ENCODE measurements at places on chromosomes 6 and 20.

- no peak for DNase-seq
Observed at GRCh38 chr6:113018351-113019151, 671.4 kb downstream of the RFPL4B start.

DNA sequence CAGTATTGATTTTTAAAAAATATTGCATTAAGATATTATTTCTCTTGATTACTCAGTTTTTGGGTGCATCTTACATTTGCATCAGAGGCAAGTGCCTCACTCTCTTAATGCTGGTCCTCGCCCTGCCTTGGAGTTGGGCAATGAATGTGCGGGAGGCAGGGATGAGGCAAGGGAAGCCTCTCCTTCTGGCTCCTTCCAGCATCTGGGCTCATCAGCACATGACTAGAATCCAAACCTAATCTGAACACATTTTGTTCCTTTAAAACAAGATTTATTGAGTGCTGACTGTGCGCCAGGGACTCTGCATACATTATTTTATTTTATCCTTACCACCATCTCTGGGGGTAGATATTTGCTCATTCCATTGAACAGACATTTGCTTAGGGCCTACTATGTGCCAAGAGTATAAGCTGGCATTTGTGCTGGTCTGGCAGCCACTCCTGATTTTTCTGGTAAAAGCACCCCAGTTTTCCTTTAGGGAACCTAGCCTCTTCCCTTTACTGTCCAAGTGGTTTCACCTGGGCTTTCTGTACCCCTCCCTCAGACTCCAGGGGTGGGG is 71.9 kb upstream of the ZNFX1 start:
- DNase-seq: no peak

GRCh38 chr20:57814529-57814928 is 104.7 kb upstream of the PMEPA1 start:
- DNase-seq: no peak

DNA sequence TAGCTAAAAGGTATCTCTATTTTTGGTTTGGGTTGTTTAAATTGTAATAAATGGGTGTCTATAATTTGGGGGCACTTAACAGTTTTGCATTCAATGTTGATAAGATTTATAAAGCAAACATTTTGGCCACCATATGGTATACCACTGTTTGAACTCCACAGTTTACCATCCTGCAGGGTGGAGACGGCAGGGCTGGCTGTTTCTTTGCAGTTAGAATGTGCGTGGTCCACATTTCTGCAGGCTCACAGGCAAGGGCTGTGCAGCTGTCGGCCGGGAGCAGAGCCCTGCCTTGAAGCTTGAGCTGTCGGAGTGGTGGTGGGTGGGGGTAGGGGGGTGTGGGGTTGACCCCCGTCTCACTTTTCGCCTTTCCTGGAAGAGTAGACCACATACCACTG is 135.9 kb downstream of the CDH4 start:
- no peak for DNase-seq

GRCh38 chr6:112113918-112114317 is 26.5 kb downstream of the FAM229B start:
- DNase-seq: no peak

- no peak for DNase-seq
Observed at GRCh38 chr20:11901127-11901526, 16.6 kb upstream of the BTBD3 start.

DNA sequence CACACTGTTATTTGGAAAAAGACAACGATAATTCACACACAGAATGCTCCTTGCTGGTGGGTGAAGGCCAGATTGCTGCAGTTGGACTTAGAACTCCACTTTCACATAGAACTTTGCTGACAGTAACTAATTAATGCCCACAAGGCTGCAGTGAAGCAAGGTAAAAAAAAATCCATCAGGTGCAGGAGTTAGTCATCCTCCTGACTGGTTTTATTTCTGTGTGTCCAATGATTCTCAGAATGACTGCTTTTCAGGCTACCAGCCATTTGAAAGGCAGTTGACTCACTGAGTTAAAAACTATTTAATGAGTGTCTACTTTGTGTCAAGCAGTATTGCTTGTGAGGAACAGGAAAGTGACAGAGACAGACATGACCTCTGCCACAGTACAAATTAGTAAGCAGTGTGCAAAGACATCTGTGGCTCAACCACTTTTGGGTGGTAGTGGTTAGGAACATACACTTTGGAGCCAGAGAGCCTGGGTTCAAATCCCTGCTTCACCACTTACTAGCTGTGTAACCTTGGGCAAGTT is 41.9 kb downstream of the ELOVL5 start:
- no peak for DNase-seq

DNA sequence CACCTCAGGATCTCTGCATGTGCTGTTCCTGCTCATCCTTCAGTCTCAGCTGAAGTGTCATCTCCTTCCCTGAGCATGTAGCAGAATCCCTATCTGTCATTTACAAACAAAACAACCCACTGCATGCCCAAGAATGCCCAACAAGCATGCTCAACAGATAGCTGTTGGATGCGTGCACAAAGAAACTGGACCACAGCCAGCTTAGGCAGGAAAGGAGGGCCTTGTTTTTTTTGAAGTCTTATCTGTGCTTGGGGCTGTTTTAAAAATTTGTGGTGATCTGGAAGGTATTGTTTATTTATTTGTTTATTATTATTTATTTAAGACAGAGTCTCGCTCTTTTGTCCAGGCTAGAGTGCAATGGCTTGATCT is 18.5 kb upstream of the SLC16A10 start:
- no peak for DNase-seq

DNA sequence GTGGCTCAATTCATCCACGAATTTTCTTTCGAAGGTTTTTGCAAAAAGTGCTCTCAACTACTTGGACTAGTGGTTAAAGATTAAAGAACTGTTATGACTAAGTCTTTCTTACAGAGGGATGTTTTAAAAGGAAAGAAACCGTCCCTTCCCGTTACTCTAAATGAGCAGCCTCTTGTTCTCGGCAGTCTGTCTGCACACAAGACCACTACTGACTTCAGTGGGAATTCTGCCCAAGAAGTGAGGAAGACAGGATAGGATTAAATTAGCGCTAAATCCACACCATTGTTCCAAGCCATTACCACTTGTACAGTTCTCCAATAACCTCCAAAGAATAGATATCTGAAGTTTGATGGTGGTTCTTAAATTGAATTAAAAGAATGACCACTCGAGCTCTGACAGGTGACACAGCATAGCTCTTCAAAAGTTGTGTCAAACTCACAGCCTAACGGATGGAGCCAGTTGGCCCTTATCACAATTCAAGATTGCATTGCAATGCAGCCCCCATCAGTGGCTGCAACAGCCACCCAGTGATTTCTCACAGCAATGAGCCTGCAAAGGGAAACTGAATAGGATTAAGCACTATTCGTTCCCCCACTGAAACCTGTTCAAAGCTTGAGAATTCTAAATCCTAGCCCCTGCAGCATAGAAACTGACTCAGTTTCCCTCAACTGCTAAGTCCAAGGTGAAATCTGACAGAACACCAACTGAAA is 1.8 kb downstream of the EPB41L2 start:
- no peak for DNase-seq

DNA sequence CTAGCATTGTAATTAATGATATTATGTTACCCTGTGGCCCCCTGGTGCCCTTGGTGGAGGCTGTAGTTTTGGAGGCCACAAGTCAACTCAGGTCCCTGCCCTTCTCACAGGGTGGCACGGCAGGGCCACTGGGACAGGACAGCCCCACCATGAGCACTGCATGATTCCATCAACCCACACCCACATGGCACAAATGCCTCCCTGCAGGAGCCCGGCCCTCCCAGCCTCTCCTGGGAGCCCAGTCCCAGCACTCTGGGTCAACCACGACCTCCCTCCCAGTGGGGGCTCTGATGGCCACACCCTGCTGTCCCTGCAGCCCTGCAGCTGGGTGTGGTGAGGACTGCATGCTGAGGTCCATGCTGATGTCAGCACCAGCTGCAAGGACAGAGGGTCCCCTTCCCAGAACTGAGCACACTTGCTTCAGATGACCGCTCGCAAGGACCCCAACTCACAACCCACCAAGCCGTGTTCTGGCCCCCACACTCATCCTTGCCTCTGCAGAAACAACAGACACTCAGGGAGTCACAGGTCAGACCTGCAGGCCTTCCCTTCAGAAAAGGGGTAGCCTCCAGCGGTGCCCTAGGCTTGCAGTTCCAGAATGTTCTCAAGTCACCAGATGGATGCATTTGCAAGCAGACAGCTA is 15.7 kb upstream of the CST7 start:
- no peak for DNase-seq

GRCh38 chr20:58675146-58675584 is 17.4 kb upstream of the NPEPL1 start:
- no peak for DNase-seq

GRCh38 chr6:150599199-150600009 is at the start of gene PLEKHG1:
TSS of gene PLEKHG1 (plus strand) at chr6:150599885. CDS start at chr6:150733682, 133,797 bp downstream.
- DNase-seq: no peak

DNA sequence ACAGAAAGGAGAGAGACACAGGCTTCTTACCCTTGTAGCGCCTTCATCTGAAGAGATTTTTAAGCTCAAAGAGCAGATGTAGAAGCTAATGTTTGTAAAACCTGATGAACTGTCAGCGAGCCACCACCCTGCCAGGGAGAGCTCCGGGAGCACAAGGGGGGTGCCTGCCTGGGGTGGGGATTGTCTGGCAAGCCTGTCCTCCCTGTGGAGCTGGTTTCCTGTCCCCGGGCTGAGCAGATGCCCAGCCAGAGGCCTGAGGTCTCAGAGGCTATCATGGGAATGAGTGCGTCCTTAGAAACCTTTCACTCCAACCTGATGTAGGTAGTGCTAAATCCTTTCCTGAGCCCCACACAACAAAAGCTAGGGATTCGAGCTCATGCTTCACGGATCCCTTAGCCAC is 41.9 kb upstream of the NR2E1 start:
- no peak for DNase-seq

- no peak for DNase-seq
Observed at GRCh38 chr6:154579485-154579884, 69.0 kb upstream of the CNKSR3 start.

GRCh38 chr6:92369309-92369708 is 1050.0 kb downstream of the EPHA7 start:
- DNase-seq: no peak

- no peak for DNase-seq
Observed at GRCh38 chr6:38248500-38249234, 391.1 kb downstream of the BTBD9 start.

- DNase-seq: no peak
Observed at GRCh38 chr20:45775411-45775810, 16.3 kb downstream of the WFDC3 start.

- peak; percentile 10 for DNase-seq
Observed at GRCh38 chr6:6315660-6316059, 4.8 kb downstream of the F13A1 start.

DNA sequence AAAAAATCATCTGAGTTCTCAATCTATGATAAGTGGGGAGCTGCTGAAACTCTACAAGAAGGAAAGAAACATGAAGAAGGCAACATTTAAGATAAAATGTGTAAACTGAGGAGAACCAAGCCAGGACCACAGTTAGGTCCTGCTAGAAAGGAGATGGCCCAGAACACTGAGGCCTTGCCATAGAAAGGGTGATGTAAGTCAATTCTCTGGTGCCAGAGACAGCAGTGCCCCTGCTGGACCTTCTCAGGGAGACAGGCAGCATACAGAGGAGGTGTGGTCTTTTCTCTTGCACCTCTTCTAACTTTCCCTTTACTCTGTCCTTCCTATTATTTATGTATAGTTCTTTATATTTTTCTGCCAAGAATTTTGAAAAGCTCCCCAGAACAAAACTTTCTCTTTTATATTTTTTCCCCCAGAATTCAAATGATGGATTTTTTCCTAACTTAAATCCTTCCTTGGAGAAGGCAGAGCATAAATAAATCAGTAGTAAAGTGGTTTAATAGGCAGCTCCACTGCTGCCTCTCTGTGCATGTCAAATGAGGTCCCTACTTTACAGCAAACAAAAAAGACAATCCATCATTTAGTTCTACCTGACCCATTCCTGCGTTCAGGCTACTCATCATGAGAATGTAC is 9.0 kb downstream of the UQCC2 start:
- peak; percentile 14 for DNase-seq

- no peak for DNase-seq
Observed at GRCh38 chr20:45037050-45037449, 63.9 kb downstream of the KCNS1 start.

DNA sequence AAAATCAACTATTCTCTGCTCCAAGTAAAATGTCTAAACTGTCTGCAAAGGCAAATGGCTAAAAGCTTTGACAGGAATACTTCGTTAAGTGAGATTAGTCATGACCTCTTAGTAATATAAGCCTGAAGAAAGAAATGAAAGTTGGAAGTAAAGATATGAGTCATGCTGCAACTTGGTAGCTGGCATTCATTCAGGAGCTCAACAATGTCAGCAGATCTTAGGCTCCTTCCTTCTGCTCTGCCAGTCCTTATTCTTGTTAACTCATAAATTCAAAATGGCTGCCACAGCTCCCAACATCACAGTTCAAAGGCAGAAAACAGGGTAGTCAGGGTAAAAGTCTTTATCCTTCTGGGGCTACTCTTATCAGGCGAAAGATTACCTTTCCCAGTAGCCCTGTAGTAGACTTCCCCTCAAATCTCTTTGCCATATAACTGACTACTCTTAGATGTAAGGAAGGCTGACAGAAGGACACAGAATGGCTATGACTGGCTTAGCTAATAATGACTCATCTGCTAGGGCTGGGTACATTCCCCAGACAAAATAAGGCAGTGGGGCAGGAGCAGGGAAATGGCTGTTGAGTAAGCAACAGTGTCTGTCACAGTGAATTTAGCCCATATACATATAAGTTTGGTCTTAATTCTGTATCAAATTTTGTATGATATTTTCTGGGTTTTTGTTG is 24.4 kb upstream of the C6orf62 start:
- DNase-seq: no peak

- DNase-seq: peak; percentile 27
Observed at GRCh38 chr6:46042355-46042999, 26.8 kb upstream of the CLIC5 start.

- no peak for DNase-seq
Observed at GRCh38 chr20:45248609-45249008, 5.8 kb downstream of the SLPI start.
